ENCODE measurements at places on chromosomes 1 and 21.

DNA sequence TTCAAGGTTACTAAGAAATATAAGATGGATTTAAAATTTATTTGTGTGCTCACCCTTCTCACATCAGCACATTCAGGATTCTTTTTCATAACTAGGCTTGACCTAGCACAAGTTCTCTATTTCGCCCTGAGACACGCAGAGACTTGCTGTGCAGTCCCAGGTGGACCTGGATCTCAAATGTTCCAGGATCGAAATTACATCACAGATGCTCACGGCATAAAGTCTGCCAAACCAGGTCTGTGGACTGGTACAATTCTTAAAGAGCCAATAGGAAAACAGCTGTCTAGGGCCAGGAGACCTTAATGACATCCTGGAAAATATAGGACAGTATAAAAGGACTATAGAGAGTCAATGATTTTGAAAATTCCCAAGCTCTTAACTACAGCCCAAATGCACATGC lies 2.2 kb downstream of the PGBD5 start:
- no peak for DNase-seq

GRCh38 chr1:218473522-218473921 lies 128.4 kb downstream of the TGFB2 start:
- no peak for DNase-seq

- DNase-seq = no peak
Observed at GRCh38 chr1:229153955-229154548, 116.9 kb upstream of the RAB4A start.

DNA sequence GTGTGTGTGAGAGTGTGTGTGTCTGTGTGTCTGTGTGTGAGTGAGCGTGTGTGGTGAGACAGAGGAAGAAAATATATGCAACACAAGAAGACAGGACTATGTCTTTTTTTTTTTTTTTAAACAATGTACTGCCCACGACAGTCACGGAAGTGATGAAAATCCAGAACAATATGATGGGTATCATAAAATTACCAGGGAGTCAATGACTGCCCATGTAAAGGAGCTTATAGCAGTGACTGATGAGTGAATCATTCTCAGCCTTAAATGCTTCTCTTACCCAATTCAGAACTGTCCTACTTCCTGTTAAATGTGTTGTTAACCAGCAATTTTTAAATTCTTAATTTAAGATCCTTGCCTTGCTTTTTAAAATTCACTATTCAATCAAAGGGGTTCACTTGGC lies 46.6 kb downstream of the RGS7 start:
- DNase-seq = no peak

DNA sequence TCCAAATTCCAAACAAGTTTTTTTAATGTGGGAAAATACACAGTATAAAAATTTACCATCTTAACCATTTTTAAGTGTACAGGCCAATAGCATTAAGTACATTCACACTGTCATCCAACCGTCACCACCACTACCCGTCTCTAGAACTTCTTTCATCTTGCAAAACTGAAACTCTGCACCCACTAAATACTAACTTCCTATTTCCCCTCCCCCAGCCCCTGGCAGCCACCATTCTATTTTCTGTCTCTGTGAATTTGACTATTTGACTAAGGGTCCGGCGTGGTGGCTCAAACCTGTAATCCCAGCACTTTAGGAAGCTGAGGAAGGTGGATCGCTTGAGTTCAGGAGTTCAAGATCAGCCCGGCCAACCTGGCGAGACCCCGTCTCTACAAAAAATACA lies 36.1 kb downstream of the CLSTN1 start:
- no peak for DNase-seq

DNA sequence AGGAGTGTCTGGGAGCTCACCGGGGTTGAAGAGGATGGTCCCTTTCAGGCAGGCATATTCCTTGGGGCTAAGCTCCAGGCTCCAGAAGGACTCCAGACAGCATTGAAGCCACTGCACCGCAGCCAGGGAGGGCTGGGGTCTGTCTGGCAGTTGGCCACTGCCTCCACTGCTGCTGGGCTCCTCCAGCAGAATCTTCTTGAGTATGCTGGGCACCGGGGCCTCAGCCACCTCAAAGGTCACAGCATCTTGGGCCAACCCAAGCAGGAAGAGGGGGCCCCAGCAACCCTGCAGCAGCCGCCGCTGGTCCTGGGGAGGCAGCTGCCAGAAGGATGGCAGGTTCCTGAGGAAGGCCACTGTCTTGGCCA lies 404 bp downstream of the NR0B2 start:
- no peak for DNase-seq

DNA sequence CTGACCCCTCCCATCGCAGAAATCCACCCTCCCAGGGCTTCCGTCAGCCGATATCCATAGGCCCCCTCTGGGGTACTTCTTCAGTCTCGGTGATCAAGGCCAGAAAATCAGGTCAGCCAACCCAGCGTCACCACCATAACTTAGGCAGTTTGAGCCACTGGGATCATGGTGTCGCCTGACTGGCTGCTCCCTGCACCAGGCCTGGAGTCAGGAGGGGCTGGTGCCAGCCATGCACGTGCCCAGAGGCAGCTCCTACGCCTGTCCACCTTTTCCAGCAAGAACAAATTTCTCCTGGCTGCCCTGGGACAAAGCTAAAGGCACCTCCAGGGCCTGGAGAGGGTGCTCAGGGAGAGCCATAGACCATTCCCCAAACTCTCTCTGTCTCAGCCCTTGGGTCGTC lies 4.8 kb upstream of the CTRC start:
- DNase-seq = no peak

DNA sequence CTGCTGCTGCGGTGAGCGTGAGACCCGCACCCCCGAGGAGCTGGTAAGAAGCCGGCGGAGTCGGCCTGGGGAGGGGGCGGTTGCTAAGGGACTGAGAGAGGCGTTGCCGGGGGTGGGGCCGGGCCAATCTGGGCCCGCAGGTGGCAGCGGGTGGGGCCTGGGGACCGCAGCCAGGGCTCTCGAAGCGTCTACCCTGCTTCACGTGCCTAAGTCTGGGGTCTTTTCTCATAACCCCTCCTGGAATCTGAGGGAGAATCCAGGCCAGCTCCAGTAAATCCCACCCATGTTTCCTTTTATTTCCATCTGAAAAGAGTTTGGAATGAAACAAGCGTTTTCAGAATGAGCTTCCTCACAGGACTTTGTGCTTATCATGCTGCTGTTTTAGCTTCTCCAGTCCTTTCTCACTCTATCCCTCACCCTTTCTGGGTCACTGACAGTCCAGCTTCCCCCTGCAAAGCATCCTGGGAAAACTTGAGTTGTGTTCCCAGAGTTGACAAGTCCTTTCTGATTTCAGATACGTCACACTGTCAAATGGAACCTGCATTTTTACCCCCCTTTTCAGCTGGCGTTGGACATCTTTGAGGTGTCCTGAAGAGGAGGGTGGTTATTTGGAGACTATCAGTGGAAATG lies 431 bp downstream of the CLCN6 start:
- no peak for DNase-seq

- DNase-seq = no peak
Observed at GRCh38 chr1:119631086-119631432, 17.0 kb downstream of the ZNF697 start.

GRCh38 chr1:54149734-54150133 lies 3.1 kb downstream of the CDCP2 start:
- DNase-seq = no peak

GRCh38 chr1:160874935-160875334 lies 10.0 kb downstream of the ITLN1 start:
- DNase-seq = no peak

DNA sequence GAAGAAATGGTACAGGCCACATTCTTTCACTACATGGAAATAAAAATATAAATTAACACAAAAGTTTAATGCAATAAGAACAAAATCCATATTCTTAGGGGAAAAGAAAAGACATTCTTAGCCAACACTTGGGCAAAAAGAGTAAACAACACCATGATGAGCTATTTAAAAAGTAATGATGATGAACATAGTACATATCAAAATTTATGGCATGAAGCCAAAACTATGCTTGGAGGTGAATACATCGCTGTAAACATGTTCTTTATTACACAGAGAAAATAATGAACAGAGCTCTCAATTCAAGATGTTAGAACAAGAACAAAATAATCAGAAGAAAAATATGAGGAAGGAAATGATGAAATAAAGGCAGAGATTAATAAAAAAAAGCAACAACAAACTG lies 158.2 kb downstream of the ZSCAN20 start:
- no peak for DNase-seq

DNA sequence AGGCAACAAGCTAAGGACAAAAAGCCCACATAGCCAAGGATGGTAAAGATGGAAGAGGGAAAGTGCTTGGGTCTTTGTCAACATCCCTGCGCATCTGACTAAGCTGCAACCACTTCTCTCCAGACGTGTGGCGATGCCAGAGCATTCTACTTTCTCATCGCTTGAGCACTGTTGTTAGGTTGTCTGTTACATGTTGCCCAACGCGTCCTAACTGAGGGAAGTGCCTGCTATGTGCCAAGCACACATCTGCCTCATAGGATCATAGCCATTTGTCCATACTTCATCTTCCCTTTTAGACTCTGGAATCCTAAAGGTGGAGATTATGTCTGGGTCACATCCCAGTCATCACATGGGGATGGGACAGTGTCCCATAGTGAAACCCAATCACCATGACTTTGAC lies 464.9 kb downstream of the MATN1 start:
- DNase-seq = no peak

DNA sequence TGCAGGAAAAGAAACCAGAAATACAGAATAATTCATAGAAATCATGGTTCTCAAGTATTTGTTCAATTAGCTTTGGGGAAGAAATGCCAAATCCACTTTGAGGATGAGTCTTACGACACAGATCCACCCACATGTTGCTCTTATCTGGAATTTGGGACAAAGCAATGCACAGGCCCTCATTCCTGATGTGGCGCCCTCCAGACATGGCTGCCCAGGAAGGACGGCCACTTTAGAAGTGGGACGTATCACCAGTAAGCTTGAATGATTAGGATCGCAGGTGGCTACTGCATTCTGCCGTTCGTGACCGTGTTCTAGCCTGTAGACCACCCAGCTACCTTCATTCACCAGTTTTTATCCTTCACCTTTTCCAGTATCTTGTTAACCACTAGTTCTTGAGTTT lies 20.1 kb upstream of the NCMAP start:
- no peak for DNase-seq

DNA sequence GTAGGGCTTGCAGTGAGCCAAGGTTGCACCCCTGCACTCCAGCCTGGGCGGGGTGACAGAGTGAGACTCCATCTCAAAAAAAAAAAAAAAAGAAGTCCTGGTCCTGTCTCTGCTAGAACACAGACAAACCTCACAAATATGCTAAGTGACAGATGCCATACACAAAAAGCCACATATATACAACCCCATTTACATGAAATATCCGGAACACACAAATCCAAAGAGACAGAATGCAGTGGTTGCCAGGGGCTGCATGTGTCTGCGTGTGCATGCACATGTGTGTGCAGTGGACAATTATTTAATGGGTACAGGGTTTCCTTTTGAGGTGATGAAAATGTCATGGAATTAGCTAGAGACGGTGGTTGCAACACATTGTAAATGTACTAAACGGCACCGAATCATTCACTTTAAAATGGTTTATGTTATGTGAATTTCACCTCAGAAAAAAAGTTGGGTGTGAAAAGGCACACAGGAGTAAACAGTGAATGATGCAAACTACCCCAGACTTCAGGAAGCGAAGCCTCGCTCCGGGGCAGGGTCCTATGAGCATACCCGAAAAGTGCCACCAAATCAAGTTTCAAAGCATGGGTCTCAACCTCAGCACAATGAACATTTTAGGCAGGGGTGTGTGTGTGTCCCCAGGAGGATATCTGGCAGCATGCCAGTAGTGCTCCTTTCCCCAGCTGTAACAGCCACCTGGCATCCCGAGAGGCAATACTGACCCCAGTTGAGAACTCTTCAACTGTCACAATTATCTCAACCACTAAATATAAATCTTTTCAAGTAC lies 48.3 kb downstream of the GNB1 start:
- DNase-seq = no peak

GRCh38 chr1:154436433-154436832 lies 31.3 kb downstream of the IL6R start:
- no peak for DNase-seq

- DNase-seq = peak; percentile 56
Observed at GRCh38 chr1:119924948-119925898, 28.9 kb upstream of the ADAM30 start.

GRCh38 chr1:225651872-225652728 lies 823 bp downstream of the ENAH start:
- no peak for DNase-seq

DNA sequence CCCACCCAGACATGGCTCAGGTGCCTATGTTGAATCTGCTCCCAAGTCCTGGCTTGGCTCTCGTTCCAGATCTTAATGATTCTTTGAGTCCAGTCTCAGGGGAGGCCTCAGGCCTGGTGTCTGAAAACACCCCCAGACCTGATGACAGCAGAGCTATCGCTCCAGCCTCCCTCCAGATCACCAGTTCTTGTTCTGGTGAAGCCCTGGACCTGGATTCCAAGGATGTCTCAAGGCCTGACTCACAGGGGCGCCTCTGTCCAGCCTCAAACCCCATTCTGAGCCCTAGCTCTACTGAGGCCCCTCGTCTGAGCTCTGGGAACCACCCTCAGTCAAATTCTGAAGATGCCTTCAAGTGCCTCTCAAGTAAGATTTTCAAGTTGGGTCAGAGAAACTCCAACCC lies 11.4 kb downstream of the MROH7 start:
- DNase-seq = no peak

All from forelimb muscle (tissue), 1 donor.